DMS53 (cell line): ENCODE measurements at places on chromosomes 1 and 21.

DNA sequence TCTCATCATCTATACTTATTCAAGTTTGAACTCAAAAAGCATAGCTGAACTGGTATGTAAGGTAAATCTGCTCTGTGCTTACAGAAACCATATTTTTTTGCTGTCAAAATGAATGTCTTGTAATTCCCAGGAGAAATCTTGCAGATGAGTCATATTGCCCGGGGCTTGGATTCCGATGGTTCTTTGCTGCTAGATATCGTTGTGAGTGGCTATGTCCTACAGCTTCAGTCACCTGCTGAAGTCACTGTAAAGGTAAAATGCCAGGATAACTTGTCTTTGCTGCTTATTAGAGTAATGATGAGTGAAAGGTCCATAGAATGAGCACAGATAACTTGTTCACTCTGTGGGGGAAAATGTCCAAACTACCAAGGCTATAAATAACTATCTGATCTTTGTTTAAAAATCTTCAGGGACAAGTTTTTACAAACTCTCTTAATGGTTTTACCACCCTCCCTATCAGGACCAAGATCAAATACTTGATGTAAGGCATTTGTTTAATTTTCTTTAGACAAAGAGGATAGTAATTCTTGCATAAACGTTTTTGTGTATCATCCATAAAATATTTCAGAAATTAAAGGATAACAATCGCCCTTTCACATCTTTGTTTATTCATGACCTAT lies 222.3 kb downstream of the TPR start:
- DNase-seq, result no peak

- no peak for DNase-seq
Observed at GRCh38 chr1:246193537-246193936, 313.5 kb downstream of the SMYD3 start.

- no peak for DNase-seq
Observed at GRCh38 chr1:46725736-46726108, 6.8 kb upstream of the EFCAB14 start.

DNA sequence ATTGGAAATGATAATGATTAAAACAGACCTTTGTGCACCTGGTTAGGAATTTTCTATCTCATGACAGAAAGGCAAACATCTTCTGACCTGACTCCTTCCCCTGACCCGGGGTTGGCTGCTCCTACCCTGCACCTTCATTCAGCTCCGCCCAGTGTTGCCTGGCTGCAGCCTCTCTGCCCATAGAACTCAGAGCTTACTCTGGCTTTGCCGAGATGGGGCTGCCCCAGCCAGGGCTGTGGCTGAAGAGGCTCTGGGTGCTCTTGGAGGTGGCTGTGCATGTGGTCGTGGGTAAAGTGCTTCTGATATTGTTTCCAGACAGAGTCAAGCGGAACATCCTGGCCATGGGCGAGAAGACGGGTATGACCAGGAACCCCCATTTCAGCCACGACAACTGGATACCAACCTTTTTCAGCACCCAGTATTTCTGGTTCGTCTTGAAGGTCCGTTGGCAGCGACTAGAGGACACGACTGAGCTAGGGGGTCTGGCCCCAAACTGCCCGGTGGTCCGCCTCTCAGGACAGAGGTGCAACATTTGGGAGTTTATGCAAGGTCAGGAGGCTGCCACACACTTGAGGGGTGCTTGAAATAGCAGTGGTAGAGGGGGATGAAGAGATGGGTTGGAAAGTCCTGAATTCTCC lies at the start of gene DIO1:
Gene DIO1 (plus strand): TSS at position 189 of the 638 bp plus-strand sequence. CDS start 24 bp downstream, at position 213.
- DNase-seq, result peak; percentile 64

- DNase-seq, result no peak
Observed at GRCh38 chr1:19338323-19338762, 26.2 kb downstream of the SLC66A1 start.
